ENCODE measurements at places on chromosomes 2 and 18.

GRCh38 chr2:62119311-62119974 lies 76.5 kb upstream of the B3GNT2 start:
- no peak for DNase-seq

DNA sequence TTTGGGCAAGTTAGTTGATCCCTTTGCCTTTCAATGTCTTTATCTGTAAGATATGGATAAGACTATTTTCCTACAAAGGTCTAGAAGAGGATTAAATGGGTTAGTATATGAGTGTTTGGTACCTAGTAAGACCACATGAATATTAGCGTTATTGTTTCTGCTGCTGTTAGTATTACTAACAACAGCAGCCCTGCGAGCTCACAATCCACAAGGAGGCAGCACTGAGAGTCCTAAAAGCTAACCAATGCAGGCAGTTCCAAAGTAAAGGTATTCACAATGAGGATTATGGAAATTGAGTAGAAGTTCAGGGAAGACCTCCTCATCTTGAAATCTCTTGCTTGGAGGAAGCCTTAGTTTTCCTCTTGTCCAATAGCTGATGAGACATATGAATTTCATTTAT lies 248.9 kb downstream of the TDRD15 start:
- DNase-seq, result no peak

- DNase-seq, result no peak
Measured at GRCh38 chr2:72603481-72603880, 222.4 kb downstream of the EXOC6B start.

GRCh38 chr18:32258558-32259204 lies 68.8 kb downstream of the MEP1B start:
- no peak for DNase-seq

GRCh38 chr2:26721115-26722032 lies 28.9 kb downstream of the KCNK3 start:
- DNase-seq, result no peak

DNA sequence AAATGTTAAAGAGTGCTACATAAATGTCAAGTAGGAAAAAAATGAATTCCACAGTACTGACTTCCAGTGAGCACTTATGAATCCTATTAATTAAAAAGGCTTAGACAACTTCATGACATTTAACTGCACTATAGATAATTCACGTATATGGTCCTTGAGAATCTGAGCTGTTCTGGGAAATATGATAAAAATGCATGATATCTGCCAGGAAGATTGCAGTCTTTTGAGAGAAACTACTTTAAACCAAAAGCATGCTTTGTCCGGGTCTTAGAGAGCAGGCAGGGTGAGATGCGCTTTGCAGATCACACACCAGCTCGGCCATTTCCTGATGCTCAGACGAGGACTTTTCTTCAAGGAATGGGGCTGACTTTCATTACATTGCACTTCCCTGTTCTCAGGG lies 42.6 kb downstream of the CMPK2 start:
- DNase-seq, result peak; percentile 48

DNA sequence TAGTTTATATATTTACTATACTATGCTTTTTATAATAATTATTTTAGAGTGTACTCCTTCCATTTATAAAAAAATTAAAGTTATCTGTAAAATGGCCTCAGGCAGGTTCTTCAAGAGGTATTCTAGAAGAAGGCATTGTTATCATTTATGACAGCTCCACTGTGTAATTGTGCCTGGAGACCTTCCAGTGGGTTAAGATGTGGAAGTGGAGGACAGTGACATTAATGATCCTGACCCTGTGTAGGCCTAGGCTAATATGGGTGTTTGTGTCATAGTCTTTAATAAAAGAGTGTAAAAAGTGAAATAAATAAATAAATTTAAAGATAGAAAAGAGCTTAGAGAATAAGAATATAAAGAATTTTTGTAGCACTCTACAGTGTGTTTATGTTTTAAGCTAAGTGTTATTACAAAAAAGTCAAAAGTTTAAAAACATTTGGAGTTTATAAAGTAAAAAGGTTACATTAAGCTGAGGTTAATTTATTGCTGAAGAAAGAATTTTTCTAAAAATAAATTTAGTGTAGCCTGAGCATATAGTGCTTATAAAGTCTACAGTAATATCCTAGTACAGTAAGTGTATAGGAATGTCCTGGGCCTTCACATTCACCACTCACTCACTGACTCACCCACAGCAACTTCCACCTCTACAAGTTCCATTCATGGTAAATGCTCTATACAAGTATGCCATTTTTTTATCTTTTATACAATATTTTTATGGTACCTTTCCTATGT lies 190.0 kb upstream of the SESTD1 start:
- DNase-seq, result peak; percentile 66

- DNase-seq, result peak; percentile 45
Measured at GRCh38 chr2:203328760-203329540, 756 bp downstream of the ABI2 start.
